ENCODE measurements at places on chromosomes 6 and 20.

GRCh38 chr6:111980971-111981840 is 72.7 kb upstream of the CCN6 start:
- no peak for DNase-seq

- peak; percentile 73 for DNase-seq
Measured at GRCh38 chr20:62668441-62669027, 26.2 kb downstream of the SLCO4A1 start.

DNA sequence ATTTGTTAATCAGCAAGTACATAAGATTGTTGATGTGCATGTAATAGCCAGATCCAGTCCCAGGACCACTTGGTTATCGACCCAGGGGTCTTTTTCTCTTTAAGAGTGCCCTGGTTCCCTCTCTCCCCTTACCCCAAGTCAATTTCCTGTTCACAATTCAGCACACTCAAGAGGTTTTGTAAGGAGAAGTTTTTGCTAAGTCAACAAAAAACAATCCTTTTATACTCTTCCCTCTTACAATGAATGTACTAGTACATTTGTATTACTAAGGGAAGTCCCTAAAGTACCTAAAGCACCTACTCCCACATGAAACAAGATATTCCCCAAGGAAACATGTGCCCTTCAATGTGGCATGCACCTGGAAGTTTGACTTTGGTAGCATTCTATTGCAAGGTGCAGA is 1.6 kb upstream of the NT5DC1 start:
- no peak for DNase-seq

DNA sequence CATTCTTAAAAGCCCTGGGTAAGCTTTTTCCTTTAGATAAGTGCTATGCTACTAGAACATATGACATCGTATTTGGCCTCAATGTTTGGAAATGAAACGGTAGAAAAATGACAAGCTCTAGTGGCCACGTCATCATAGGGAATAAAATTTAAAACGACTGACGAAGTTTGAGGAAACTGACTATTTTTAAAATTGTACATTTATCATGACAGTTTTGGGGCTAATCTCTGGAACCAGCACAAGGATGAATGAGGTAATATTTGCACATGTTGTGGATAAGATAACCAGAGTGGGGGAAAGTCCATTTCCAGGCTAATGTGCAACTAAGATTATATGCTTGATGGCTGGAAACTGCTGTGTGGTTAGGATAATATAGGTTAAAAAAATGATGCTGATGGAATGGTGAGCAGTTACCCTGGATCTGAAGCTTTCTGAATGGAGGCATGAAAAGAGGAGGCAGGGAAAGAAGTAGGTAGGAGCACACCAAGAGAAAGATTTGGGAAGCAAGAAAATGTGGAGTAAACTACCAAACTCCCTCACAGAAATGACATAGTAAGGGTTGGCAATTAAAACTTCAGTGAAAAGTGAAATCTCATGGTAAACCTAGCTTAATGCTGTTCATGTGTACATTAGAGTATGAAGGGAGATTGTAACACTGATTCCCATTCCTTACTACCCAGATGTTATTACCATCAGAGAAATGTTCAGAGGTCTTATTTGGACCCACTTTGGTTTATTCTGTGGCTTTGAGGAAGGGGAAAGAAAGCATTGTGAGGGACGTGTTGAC is 42.7 kb upstream of the CEP162 start:
- DNase-seq: no peak

DNA sequence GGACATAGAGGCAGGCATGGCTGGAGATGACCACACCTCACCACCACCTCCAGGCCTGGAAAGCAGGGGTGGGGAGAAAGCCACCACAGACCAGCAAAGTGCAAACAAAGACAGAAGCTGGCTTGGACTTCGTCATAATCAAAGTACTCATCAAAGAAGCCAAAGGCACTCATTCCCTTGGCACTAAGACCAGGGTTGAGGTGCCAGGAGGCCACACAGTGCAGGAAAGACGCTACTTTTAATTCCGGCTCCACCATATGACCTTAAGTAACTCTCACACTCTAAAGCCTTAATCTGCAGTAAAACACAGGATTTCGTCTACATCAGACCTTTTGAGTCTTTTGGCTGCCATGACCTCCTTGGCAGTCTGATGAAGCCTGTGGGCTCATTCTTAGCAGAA is 123.1 kb downstream of the HIVEP2 start:
- DNase-seq: no peak

DNA sequence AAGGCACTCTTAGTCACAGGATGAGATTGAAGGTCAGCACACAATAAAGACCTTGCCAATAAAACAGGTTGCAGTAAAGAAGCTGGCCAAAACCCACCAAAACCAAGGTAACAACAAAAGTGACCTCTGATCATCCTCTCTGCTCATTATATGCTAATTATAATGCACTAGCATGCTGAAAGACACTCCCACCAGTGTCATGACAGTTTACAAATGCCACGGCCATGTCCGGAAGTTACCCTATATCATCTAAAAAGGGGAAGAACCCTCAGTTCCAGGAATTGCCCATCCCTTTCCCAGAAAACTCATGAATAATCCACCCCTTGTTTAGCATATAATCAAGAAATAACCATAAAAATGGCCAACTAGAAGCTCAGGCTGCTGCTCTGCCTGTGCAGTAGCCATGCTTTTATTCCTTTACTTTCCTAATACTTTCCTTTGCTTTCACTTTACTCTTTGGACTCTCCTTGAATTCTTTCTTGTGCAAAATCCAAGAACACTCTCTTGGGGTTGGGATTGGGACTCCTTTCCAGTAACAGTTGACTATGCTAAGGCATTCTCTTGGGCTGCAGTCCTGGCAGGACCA is 527.3 kb upstream of the MAP3K7 start:
- DNase-seq: no peak

DNA sequence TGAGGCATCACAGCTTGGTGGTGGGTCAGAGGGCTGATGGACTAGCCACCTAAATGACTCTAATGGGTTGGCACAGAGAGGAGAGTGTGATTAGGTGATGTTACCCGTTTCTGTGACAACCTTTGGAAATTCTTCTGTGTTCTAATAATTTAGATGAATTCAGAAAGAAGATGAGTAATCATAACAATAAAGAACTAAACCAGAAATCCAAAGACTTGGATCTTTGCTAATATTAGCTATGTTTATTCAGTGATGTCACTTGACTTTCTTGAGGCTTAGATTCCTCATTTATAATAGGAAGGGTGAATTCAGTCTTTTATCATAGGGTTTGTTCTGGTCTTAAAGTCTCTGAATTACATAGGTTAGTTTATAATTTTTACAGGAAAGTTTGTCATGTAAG is 19.9 kb downstream of the CRYBG1 start:
- no peak for DNase-seq

GRCh38 chr6:150478656-150479545 is 110.1 kb downstream of the IYD start:
- DNase-seq: no peak

DNA sequence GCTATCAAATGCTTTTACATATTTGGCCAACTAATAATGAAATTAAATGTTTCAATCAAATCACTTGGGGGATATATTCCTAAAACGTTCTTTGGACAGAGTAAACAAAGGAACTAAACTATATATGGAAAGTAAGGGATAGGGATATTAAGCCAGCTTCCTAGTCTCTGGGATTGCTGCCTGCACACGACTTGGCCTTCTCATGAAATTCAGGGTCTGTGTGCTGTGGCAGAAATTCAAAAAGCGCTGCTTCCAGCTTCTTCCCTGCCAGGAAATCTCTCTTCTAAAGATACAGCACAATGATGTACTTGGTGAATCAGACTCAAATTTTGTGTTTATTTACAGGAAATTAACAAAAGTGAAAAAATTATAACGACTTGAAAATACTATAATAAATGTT is 206.3 kb upstream of the RAB32 start:
- DNase-seq: no peak

DNA sequence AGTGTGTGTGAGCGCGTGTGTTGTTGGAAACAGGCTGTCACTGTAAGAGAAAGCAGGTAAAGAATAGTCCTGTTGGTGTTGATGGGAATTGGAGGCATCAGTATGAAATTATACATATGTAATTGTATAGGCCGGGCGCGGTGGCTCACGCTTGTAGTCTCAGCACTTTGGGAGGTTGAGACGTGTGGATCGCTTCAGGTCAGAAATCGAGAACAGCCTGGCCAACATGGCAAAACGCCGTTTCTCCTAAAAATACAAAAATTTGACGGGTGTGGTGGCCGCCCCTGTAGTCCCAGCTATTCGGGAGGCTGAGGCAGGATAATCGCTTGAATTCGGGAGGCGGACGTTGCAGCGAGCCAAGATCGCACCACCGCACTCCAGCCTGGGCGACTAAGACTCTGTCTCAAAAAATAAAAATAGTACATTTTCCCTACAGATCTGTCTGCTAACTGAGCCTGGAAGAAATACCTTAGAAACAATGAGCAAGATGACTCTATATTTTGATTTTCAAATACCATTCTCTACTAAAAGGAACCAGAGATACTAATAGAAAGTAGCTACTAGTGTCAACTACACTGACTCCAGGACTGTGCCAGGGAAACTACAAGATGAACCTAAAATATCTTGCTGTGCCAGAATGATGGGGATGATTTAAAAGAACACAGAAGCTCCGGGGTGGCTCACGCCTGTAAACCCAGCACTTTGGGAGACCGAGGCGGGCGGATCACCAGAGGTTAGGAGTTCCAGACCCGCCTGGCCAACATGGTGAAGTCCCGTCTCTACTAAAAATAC is 110.8 kb downstream of the TRIM27 start:
- no peak for DNase-seq

DNA sequence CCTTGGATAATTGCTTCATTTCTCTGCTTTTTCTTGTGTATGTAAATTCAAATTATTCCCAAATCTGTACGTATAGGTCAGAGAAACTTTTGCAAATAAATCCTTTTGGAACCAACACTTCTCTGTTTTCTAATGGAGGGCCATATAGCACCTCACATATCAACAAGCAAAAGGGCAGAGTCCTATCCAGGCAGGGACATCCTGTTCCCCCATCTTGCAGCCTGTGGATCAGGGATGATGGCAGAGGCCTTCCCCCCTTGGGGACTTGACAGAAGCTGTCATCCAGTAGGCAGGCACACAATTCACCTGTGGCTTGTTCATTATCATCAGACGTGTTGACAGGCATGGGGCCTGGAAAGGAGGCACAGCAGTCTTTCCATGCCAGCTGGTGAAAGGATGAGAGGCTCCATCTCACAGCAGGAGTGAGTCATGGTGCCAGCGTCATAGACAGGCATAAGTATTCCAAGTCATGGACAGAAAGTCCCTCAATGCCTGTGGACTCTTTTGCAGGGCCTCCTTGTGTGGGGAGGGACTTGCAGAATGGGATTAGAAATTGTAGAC is 31.8 kb upstream of the PLEKHG1 start:
- no peak for DNase-seq

GRCh38 chr6:126781582-126781981 is 336.9 kb upstream of the RSPO3 start:
- no peak for DNase-seq

- peak; percentile 77 for DNase-seq
Measured at GRCh38 chr6:36780442-36781177, 58.6 kb downstream of the CPNE5 start.

DNA sequence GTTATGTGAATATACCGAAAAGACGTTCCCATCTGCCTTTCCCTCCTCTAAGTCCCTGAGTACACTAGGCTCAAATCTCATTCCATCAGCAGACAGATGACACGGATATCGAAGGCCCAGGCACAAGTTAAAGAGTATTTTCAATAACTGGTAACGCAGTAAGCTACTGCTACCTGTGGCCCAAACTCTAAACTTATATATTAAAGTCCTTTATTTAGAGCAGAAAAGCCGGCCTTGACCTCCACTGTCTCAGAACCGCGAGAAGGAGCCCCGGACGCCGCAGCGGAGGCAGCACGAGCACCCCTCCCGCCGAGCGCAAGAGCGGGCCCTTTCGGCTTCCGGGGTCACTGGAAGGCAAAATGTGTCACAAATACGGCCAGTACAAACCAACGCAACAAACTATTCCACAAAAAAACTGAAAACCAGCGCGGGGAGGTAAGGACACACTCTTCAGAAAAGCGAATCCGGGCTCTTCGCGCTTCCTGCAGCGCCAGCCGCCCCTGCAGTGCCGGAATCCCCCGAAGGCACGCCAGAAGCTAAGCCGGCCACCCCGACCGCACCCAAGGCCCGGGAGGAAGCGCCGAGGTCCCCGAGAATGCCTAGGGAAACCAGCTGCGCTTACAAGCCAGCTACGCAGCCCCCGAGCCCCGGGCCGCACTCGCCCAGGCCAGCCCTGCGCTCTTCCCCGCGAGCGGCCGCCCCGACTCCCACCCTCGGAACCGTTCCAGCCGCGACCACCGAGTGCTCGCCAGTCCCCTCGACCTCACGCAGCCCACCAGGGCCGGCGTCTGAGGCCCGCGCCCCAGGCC is 681 bp downstream of the DIDO1 start:
- DNase-seq: peak; percentile 36

- no peak for DNase-seq
Measured at GRCh38 chr20:46546936-46547335, 3.5 kb downstream of the OCSTAMP start.

GRCh38 chr6:37650071-37650481 is 47.6 kb downstream of the MDGA1 start:
- no peak for DNase-seq

DNA sequence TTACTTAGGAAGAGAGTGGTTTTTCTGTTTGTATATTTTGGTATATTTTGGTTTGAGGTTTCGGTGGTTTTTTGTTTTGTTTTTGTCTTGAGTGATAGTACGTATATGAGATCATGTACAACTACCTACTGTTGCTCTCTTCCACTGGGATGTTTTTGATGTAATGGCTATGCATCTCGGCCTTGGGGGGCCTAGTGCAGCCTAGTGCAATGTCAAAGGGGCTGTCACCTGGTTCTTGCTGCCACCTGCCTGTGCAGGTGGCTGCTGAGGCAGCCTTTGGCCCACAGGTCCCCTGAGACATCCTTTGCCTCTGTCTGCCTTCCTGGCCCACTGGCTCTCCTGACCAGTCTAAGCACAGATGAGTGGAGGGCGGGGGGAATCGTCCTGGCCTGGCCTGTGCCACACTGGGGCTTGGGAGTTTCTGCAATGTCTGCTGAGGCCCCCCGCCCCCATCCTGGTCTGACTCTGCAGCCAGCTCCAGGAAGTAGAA is 546.6 kb downstream of the CD83 start:
- no peak for DNase-seq

DNA sequence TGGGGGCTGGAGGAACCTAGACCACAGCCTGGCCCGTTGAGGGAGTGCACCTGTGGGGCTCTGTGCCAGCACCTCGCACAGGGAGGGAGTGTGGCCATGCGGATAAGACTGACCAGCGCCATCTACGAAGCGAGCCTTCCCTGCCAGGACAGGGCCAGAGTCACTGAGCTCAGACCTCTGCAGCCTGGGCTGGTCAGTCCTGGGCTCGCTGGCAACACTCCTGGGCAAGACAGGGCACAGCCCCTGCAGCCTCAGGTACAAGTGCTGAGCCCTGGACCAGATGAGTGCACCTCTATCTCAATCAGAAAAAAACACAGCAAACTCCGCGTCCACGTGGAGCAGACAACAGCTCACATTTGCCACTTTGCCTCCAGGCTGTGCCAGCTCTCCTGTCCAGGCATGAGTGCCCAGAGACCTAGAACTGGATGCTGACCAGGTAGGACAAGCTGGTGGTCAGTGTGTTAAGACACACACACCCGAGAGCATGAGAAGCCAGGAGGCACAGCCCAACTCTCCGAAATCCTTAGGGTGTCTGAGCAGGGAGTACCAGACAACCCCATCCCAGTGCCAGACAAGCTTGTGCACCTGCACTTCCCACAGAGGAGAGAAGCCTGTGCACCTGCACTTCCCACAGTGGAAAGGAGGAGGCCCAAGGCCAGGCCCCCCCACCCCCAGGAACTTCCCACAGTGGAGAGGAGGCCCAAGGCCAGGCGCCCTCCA is 4.9 kb downstream of the ARFRP1 start:
- DNase-seq: no peak

GRCh38 chr6:157376706-157377230 is 4.2 kb upstream of the ZDHHC14 start:
- DNase-seq: no peak
